ENCODE measurements at places on chromosomes 1 and 21. TPM values are rescaled to one million over a fixed set of nuclear protein-coding genes. Genes with fewer than 3 reads are reported as not detected.
A peak's percentile ranks its signal among the peaks of the same experiment; 100 is the strongest.

Gene LCE1A
- not detected for polyA plus RNA-seq

Gene MIS18A
- polyA plus RNA-seq: 7.9 TPM

Gene SLC45A1
- polyA plus RNA-seq: 1.7 TPM

Gene DRAM2
- 55.9 TPM for polyA plus RNA-seq

Gene TNFSF18
- polyA plus RNA-seq: 15.3 TPM

Gene AGPAT3
- 36.8 TPM for polyA plus RNA-seq

DNA sequence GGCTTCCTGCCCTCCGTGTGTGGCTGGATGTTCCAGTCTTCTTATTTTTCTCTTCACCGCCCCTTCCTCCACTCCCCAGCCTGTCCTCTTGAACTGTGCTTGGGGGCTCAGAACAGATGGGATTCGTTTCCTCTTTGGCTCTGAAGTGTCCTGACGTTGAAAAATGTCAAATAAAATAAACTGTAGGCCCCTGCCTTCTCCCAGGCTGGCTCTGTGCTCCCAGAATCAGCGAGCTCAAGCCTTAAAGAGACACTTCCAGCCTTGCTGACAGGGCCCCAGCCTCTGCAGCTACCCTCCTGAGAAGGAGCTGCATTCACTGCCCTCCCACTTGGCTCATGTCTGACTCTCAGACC is 104.2 kb upstream of the IPO9 start:
- no peak overlapping the region for H3K4me3 ChIP-seq
- no peak overlapping the region for H3K27ac ChIP-seq
- no peaks in the 10 kb centered on the region for H3K4me1 ChIP-seq
- no peaks in the 10 kb centered on the region for H3K27me3 ChIP-seq

DNA sequence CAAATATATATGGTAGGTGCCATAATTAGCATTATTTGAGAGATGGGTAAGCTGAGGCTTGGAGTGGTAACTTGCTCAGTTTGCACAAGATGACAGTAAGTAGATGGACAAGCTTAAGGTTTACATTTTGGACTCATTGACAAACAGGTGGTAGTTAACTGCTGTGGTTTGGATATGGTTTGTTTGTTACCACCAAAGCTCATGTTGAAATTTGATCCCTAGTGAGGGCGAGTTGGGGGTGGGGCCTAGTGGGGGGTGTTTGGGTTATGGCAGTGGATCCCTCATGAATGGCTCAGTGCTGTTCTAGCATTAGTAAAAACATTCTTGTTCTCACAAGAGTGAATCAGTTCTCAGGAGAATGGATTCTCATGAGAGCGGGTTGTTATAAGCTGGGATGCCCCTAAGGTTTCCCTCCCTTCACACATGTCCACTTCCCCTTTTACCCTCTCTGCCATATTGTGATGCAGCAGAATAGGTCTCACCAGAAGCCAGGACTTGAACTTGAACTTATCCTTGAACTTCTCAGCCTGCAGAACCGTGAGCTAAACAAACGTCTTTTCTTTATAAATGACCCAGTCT is 6.6 kb upstream of the PRRX1 start:
- no peak overlapping the region for H3K4me3 ChIP-seq
- peaks cover 9% of the 10 kb centered on the region for H3K4me1 ChIP-seq
- H3K27me3 ChIP-seq: peaks cover 28% of the 10 kb centered on the region
- DNase-seq: no peak

DNA sequence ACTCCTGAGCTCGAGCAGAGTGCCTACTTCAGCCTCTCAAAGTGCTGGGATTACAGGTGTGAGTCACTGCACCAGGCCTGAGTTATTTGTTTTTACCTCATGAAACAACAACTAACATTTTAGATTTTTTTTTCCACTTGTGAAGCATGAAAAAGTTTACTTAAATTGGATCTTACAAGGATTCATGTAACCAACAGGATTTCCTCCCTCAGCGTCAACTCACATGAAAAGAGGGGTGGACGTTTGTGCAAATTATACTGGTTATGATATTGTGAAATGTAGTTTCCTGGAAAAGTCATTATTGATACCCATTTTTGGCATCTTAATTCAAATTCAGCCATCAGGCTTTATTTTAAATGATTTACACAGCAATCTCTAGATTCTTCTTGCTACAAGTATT is 6.5 kb downstream of the CNST start:
- no peaks in the 10 kb centered on the region for H3K36me3 ChIP-seq
- H3K4me1 ChIP-seq: peaks cover 34% of the 10 kb centered on the region
- H3K4me3 ChIP-seq: no peak overlapping the region
- DNase-seq: no peak

DNA sequence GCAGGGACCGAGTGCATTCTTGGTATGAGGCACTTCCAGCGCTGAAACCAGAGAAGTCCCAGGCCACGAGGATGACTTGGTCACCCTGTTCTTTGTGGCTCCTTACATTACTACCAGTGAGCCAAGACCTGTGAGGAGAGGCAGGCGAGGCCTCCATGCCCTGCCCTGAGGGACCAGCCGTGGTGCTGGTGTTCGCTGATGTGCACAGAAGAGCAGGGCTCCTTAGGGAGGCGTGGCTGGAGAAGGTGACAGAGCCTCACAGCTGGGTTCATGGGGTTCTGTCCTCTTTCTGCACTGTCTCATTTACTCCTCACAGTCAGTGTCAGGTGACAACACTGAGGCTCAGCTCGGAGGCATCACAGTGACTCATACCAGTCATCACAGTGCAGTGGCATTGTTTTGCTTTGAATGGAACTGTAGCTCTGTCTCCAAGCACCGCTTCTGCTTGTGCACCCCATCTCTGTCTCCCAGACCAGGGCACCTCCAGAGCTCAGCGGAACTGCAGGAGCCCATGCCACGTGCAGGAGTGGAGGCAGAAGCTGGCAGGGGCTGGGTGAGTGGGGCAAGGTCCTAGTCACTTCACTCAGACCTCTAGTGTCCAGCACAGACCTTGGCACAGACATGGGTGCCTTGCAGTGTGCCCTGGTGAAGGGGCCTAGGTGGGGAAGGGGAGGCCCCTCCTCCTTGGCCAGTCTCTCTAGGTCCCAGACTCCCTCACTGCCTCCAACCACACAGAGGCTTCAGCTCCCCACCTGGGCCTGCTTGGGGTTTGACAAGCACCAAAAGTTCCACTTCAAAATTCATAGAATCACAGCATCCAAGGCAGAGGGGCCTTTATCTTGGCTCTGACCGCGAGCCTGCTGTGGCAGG is 310.9 kb downstream of the MATN1 start:
- H3K4me1 ChIP-seq: no peaks in the 10 kb centered on the region
- no peak overlapping the region for H3K4me3 ChIP-seq
- no peaks in the 10 kb centered on the region for H3K27me3 ChIP-seq
- no peak for DNase-seq
- no peaks in the 10 kb centered on the region for H3K36me3 ChIP-seq
- H3K27ac ChIP-seq: no peak overlapping the region

DNA sequence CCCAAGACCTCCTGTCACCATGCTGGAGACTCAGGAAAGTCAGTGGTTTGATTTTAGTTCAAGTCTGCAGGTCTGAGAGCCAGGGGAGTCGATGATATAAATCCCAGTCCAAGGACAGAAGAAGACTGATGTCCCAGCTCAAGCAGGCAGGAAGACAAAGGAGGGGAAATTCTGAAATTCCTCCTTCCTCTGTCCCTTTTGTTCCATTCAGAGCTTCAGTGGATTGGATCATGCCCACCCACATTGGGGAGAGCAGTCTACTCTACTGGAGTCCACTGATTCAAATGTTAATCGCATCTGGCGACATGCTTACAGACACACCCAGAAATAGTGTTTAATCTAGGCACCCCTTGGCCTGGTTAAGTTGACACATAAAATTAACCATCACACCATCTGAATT is 7.2 kb upstream of the ADAMTS1 start:
- H3K27ac ChIP-seq: no peak overlapping the region
- H3K4me1 ChIP-seq: peaks cover 4% of the 10 kb centered on the region
- no peak overlapping the region for H3K4me3 ChIP-seq
- peaks cover 2% of the 10 kb centered on the region for H3K27me3 ChIP-seq

- no peak for DNase-seq
- H3K36me3 ChIP-seq: peaks cover 21% of the 10 kb centered on the region
Measured at GRCh38 chr1:19384113-19384512, 72.0 kb downstream of the SLC66A1 start.

DNA sequence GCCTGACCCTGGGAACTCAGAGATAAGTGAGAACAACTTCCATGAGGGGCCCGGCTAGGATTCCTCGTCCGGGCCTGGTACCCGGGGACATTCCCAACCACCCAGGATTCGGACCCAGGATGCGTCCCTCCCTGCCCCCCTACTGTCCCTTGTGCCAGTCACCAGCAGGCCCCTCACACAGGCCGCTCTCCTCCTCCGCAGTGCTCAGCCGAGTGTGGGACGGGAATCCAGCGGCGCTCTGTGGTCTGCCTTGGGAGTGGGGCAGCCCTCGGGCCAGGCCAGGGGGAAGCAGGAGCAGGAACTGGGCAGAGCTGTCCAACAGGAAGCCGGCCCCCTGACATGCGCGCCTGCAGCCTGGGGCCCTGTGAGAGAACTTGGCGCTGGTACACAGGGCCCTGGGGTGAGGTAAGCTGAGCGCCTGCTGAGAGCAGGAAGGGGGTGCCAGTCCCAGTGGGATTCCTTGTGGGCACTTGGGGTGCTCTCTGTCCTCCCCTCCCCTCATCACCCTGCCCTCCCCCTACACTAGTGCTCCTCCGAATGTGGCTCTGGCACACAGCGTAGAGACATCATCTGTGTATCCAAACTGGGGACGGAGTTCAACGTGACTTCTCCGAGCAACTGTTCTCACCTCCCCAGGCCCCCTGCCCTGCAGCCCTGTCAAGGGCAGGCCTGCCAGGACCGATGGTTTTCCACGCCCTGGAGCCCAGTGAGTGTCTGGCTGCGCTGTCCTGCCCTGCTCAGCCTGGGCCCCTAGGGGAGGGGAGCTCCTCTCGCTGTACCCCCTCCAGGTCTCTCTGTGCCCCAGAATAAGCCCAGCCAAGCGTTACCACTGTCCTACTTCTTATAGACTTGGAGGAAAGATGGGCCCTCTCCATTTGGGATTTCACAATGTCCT is 9.8 kb downstream of the ADAMTSL4 start:
- peak overlapping the region; percentile 62 for H3K27ac ChIP-seq
- peaks cover 4% of the 10 kb centered on the region for H3K36me3 ChIP-seq
- H3K4me3 ChIP-seq: peak overlapping the region; percentile 43
- peak; percentile 81 for DNase-seq
- no peaks in the 10 kb centered on the region for H3K27me3 ChIP-seq

DNA sequence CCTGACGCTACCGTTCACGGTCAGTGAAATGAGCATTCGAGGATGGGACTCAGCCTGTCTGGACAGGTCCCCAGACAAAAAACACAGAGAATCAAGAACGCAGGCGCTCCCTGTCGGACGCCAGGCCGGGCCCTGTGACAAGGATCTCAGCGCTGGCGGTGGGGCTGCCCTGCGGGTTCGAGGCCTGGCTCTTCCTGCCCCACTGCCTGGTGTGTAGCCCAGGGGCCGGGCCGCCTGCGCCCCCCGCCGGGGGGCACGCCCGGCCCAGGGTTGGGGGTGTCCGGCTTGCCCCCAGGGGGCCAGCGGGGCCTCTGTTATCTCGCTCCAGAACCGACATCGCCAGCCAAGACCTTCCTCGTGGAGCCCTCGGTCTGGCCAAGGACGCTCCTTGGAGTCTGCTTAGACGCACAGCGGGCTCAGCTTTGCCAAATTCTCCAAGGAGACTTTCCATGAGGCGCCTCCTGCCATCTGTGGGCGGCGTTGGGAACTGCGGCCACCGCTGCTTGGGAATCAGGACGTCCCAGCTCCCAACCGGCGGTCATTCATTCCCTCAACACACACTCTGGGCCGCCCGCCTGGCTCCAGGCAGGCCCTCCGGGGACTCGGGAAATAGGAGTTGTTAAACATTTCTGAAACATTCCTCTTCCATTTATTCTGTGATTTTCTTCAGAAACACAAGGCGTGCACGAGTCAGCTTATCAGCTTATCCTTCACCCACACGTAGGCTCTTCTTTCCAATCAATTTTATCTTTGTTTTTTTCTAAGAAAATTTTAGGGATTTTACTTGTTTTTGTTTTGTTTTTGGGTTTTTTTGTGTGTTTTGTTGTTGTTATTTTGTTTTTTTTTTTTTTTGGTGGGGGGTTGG is 11.3 kb upstream of the RIPK4 start:
- H3K27ac ChIP-seq: no peak overlapping the region
- H3K36me3 ChIP-seq: no peaks in the 10 kb centered on the region
- DNase-seq: peak; percentile 58
- H3K4me3 ChIP-seq: no peak overlapping the region
- peaks cover 23% of the 10 kb centered on the region for H3K27me3 ChIP-seq
- H3K4me1 ChIP-seq: no peaks in the 10 kb centered on the region

- no peak overlapping the region for H3K4me3 ChIP-seq
- H3K27me3 ChIP-seq: no peaks in the 10 kb centered on the region
- no peak for DNase-seq
- H3K27ac ChIP-seq: no peak overlapping the region
- no peaks in the 10 kb centered on the region for H3K4me1 ChIP-seq
Measured at GRCh38 chr1:31614414-31615005, 3.0 kb upstream of the HCRTR1 start.

DNA sequence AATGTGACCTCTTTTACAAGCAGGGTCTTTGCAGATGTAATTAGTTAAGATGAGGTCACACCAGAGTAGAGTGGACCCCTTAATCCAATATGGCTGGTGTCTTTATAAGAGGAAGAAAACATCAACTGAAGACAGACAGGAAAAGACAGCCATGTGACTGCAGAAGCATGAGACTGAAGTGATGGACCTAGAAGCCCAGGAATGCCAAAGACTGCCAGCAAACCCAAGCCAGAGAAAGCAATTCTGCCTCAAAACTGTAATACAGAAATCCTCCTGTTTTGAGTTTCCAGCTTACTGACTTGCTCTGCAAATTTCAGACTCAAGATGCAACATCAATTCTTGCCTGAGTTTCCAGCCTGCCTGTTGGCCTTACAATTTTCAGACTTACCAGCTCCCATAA is 17.3 kb downstream of the ENAH start:
- H3K27ac ChIP-seq: no peak overlapping the region
- no peak for DNase-seq
- no peaks in the 10 kb centered on the region for H3K36me3 ChIP-seq
- no peaks in the 10 kb centered on the region for H3K4me1 ChIP-seq
- no peaks in the 10 kb centered on the region for H3K27me3 ChIP-seq

GRCh38 chr1:172378109-172378760 is 42.2 kb upstream of the C1orf105 start:
- DNase-seq: no peak
- no peaks in the 10 kb centered on the region for H3K36me3 ChIP-seq
- no peak overlapping the region for H3K4me3 ChIP-seq
- peaks cover 28% of the 10 kb centered on the region for H3K4me1 ChIP-seq
- H3K27ac ChIP-seq: no peak overlapping the region
